ENCODE measurements at places on chromosomes 11 and 22. TPM values are rescaled to one million over a fixed set of nuclear protein-coding genes. Genes with fewer than 3 reads are reported as not detected.
A peak's percentile ranks its signal among the peaks of the same experiment; 100 is the strongest.

SLC15A3 gene
- 0.43 TPM for polyA plus RNA-seq

GRM5 gene
- polyA plus RNA-seq: not detected

- H3K36me3 ChIP-seq: no peaks in the 10 kb centered on the region
- no peak for DNase-seq
- no peak overlapping the region for H3K4me3 ChIP-seq
- peaks cover 2% of the 10 kb centered on the region for H3K27me3 ChIP-seq
Measured at GRCh38 chr11:69684651-69685050, 9.5 kb upstream of the LTO1 start.

GRCh38 chr11:44308923-44309477 is 939 bp downstream of the ALX4 start:
- peaks cover 28% of the 10 kb centered on the region for H3K4me1 ChIP-seq
- H3K4me3 ChIP-seq: no peak overlapping the region
- H3K27ac ChIP-seq: no peak overlapping the region
- peaks cover 49% of the 10 kb centered on the region for H3K27me3 ChIP-seq
- no peak for DNase-seq

WNT11 gene
- 2.4 TPM for polyA plus RNA-seq

- peaks cover 86% of the 10 kb centered on the region for H3K4me1 ChIP-seq
- peaks cover 23% of the 10 kb centered on the region for H3K27me3 ChIP-seq
- peaks cover 9% of the 10 kb centered on the region for H3K36me3 ChIP-seq
- H3K27ac ChIP-seq: peak overlapping the region; percentile 98
- DNase-seq: no peak
- H3K4me3 ChIP-seq: peak overlapping the region; percentile 24
Measured at GRCh38 chr11:72723508-72723907, 28.7 kb downstream of the ARAP1 start.

DNA sequence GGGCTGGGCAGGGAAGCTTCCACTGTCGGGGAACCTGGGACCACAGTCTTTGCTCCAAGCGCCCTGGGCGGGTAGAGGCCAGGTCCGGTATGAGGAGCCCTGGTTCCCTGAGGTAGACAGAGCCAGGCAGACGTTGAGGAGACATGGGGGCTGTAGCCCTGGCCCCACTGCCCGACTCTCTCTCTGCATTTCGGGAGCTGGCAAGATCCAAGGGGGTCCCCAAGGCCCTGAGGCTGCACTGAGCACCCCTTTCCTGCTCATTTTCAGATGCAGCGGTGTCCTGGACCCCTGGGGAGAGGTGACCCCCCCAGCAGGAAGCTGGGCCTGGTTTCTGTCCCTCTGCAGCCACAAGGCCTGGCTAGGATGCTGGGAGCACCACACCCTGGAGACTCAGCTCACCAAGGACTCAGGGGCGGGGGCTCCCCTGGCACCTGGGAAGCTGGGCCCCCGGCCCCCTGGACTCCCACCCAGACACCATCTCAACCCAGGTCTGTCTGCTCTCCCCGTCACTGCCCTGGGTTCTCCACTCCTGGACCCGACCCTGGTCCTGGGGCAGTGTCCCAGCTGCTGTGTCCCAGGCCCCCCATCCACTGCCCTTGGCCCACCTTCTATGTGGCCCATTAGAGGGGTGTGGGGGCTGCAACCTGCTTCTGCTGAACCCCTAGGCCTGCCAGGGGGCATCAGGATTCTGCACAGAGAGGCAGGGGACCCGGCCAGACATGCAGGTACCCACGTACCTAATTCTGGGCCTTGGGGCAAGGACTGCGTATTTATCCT is 15.0 kb upstream of the MUC6 start:
- H3K4me3 ChIP-seq: no peak overlapping the region
- no peaks in the 10 kb centered on the region for H3K36me3 ChIP-seq
- DNase-seq: no peak
- peaks cover 8% of the 10 kb centered on the region for H3K4me1 ChIP-seq
- peaks cover 6% of the 10 kb centered on the region for H3K27me3 ChIP-seq

- H3K27ac ChIP-seq: no peak overlapping the region
- DNase-seq: no peak
- no peaks in the 10 kb centered on the region for H3K36me3 ChIP-seq
- peaks cover 10% of the 10 kb centered on the region for H3K27me3 ChIP-seq
- peaks cover 16% of the 10 kb centered on the region for H3K4me1 ChIP-seq
Measured at GRCh38 chr22:50086526-50086925, 1.3 kb upstream of the MLC1 start.

TSKU gene
- not detected for polyA plus RNA-seq

DNA sequence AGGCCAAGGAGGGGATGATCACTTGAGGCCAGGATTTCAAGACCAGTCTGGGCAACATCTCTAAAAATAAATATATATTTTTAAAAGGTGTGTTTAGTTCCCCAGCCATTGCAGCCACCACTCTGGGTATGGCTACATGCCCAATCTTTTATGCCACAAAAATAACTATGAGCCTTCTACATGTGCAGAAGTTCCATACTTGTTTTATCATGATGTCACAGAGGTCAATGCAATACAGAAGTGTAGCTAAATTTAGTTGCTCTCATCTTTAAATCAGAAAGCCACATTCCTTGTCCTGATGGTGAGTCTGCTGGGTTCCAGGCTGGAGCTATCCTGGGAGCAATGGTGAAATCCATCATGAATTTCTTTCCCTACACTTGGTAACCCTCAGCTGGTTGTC is 436.3 kb downstream of the DYNC2H1 start:
- H3K27ac ChIP-seq: no peak overlapping the region
- H3K4me1 ChIP-seq: no peaks in the 10 kb centered on the region
- H3K4me3 ChIP-seq: no peak overlapping the region
- peaks cover under 1% of the 10 kb centered on the region for H3K27me3 ChIP-seq
- no peak for DNase-seq

GRCh38 chr11:70502677-70503467 is 104.5 kb downstream of the CTTN start:
- no peaks in the 10 kb centered on the region for H3K4me1 ChIP-seq
- no peak overlapping the region for H3K4me3 ChIP-seq
- H3K27ac ChIP-seq: no peak overlapping the region

DNA sequence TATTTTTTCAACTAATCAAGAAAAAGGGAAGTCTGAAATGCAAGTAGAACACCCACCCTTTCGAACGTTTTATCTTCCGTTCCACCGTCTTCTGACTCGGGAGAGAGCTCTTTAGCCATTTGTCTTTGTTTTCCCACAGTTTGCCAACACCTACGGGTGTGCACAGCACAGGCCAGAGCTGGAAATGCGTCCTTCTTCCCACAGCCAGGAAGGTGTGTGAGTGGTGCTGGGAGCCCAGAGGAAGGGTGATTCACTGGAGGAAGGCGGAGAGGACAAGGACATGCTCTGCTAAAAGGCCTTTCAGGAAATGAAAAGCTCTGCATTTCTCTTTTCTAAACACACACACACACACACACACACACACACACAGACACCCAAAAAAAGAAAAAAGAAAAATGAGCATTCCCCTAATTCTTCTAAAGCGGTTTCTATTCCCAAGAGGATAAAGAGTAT is 18.5 kb downstream of the ENDOD1 start:
- H3K4me1 ChIP-seq: peaks cover 8% of the 10 kb centered on the region
- no peak overlapping the region for H3K4me3 ChIP-seq
- no peak for DNase-seq
- peaks cover 16% of the 10 kb centered on the region for H3K36me3 ChIP-seq
- H3K27ac ChIP-seq: no peak overlapping the region
- peaks cover 2% of the 10 kb centered on the region for H3K27me3 ChIP-seq

APOBEC3G gene
- polyA plus RNA-seq: 494 TPM

DNA sequence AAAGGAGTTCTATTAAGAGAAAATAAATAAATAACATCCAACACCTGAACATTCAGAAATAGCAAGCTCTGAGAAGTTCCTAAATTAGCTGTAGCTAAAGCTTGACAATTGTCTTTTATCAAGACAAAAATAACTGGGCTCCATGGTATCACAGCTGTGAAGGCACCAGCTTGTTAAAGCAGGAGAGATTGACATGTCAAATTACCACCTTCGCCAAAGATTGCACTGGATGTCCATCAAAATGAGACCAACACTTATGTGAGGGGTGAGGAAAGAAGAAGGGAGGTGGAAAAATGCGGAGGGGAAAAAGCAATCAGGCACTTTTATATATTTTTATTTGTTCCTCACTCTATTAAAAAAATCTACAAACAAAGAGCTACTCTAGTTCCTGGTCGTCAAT is 1827.5 kb upstream of the RAG2 start:
- H3K4me3 ChIP-seq: no peak overlapping the region
- no peaks in the 10 kb centered on the region for H3K36me3 ChIP-seq
- no peaks in the 10 kb centered on the region for H3K27me3 ChIP-seq
- no peaks in the 10 kb centered on the region for H3K4me1 ChIP-seq
- H3K27ac ChIP-seq: no peak overlapping the region

KCNE3 gene
- polyA plus RNA-seq: not detected

Measured in immature natural killer cell (primary cell).